Left lobe of liver (tissue), 2 donors: ENCODE measurements at places on chromosomes 4 and X.

- DNase-seq: no peak
Observed at GRCh38 chr4:1803523-1804423, 10.7 kb downstream of the FGFR3 start.

DNA sequence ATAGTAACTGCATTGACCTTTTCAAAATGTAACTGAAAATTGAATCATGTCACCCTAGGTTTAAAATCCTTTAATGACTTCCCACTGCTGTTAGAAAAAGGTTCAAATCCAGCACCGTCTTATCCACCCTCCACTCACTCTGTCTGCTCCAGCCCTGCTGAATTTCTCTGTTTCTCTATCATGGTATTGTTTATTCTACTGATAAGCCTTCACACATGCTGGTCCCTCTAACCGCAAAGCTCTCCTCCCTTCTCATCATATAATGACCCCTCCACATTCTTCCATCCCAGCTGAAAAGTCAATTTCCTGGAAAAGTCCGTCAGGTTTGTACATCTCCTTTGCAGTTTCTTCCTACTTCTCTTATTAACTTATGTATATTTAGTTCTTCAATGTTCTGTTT is 389.2 kb upstream of the F9 start:
- no peak for DNase-seq

- no peak for DNase-seq
Observed at GRCh38 chr4:106801386-106801785, 234.7 kb downstream of the DKK2 start.

GRCh38 chrX:74234818-74235217 is 69.2 kb upstream of the ZCCHC13 start:
- no peak for DNase-seq

- no peak for DNase-seq
Observed at GRCh38 chr4:78001531-78001930, 55.6 kb upstream of the FRAS1 start.

GRCh38 chr4:173264245-173264644 is 69.9 kb downstream of the HMGB2 start:
- no peak for DNase-seq

DNA sequence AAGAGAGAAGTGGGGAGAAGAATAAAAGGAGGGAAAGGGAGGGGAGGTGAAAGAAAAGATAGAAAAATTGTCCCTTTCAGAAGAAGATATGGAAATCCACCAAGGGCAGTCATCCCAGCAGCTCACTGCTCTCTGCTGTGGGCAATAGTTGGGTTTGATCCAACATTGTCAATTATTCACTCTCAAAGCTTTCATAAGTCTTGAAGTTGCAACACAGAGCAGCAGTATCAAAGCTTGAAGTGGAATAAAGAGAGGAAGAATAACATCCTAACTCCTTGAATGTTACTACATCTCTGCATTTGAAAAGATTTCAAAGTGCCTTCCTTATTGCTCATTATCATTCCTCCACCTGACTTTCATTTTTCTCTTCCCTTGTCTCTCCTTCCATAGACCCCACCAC is 62.3 kb upstream of the HHIP start:
- DNase-seq: no peak

DNA sequence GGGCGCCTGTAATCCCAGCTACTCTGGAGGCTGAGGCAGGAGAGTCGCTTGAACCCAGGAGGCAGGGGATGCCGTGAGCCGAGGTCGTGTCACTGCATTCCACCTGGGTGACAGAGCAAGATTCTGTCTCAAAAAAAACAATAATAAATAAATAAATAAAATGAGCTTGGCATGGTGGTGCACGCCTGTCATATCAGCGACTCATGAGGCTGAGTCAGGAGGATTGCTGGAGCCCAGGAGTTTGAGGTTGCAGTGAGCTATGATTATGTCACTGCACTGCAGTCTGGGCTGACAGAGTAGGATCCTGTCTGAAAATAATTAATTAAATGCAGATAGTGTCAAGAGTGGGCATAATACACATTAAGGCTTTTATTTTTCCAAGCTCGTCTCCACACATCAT is 77.5 kb downstream of the DHRSX start:
- DNase-seq: no peak

GRCh38 chr4:171430495-171430894 is 382.7 kb upstream of the GALNTL6 start:
- no peak for DNase-seq

DNA sequence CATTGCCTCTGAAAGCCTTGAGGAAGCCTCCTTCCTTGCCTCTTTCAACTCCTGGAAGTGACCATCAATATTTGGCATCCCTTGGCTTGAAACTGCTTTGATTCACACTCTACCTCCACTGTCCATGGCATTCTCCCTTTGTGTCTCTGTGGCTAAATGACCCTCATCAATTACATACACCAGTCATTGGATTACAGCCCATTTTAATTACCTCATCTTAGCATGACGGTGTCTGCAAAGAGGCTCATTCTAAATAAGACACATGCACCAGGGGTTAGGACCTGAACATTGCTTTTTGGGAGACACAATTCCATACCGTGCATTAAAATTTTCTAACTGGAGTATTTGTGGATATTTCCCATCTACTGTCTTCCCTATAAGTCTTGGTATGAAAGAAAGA is 60.7 kb upstream of the FAM9A start:
- no peak for DNase-seq

- no peak for DNase-seq
Observed at GRCh38 chr4:53378171-53378482, 686 bp downstream of the FIP1L1 start.

- DNase-seq: peak; percentile 46
Observed at GRCh38 chr4:1728061-1728980, 7.0 kb downstream of the TACC3 start.

GRCh38 chr4:108270466-108271450 is 102.0 kb upstream of the LEF1 start:
- DNase-seq: no peak

DNA sequence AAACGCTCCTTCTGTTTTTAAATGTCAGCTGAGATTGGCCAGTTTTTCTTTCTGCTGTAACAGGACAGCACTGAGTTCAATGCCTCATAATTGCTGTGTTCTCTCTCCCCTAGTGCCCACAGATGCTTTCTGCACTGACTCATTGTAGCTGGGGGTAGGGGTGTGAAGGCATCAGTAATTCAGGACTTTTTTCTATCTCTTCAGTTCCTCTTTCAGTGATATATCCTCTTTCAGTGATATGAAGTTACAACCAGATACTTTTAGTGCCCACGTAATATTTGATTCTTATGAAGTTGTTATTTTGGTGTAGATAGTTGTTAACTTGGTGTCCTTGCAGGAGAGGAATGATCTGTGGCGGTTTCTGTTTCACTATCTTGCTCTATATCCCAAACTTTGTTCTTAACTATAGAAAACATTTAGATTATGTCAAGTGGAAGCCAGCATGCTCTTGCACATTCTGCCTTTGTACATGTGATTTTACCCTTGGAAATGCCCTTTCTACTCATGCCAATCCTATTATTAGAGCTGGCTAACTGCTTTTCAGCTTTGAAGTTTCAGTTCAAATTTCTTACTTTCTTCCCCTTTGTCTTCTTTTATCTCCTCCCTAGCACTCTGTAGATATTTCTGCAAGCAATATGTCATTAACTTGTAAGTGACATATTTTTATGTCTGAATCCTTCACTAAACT is 1258.4 kb downstream of the FAM133A start:
- DNase-seq: no peak

GRCh38 chrX:136395271-136395670 is 92.5 kb upstream of the BRS3 start:
- no peak for DNase-seq

DNA sequence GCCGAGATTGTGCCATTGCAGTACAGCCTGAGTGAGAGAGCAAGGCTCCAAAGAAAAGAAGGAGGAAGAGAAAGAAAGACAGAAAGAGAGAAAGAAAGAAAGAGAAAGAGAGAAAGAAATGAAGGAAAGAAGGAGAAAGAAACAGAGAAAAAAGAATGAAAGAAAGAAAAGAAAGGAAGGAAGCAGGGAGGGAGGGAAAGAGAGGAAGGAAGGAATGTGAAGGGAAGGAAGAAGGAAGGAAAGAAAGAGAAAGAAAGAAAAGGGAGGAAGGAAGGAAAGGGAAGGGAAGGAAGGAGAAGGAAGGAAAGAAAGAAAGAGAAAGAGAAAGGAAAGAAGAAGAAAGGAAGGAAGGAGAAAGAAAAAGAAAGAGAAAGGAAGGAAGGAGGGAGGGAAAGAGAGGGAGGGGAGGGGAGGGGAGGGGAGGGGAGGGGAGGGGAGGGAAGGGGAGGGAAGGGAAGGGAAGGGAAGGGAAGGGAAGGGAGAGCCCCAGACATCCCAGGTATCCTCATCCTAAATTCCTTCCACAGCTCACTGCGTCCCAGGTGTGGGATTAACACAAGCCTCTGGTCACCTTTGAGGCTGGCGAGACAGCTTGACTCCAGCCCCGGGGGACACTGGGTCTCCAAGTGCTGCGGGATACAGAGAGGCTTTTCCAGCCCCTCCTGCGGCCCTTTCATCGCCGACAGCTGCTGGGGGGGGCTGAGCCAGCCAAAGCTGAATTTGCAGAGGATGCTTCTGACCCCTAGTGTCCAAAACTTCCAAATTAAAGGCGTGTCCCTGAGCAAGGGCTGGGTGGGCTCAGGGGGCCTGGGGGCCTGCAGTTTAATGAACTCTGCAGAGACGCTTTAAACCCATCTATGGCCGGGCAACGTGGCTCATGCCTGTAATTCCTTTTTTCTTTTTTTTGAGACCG is 24.2 kb upstream of the CSF2RA start:
- no peak for DNase-seq

- no peak for DNase-seq
Observed at GRCh38 chr4:18638031-18638430, 616.5 kb upstream of the LCORL start.

- DNase-seq: no peak
Observed at GRCh38 chrX:153560000-153560399, 38.9 kb downstream of the CCNQ start.

DNA sequence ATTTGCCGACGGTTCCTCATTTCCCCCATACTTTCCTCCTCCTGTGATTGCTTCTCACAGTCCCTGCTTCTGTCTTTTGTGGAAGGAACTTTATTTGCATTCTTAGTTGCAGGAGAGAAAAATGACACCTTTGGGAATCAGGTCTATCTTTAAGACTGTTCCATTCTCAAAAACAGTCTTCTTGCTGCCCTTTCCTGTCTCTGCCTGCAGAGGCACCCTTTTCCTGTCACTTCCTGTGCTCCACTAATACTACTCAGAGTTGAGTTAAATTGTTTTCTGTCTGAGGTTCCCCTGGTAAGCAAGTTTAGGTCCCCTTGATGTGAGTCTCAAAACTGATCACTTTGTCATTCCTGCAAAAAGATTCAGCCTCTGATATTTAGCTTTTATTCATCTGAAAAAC is 208.8 kb upstream of the CLNK start:
- no peak for DNase-seq

DNA sequence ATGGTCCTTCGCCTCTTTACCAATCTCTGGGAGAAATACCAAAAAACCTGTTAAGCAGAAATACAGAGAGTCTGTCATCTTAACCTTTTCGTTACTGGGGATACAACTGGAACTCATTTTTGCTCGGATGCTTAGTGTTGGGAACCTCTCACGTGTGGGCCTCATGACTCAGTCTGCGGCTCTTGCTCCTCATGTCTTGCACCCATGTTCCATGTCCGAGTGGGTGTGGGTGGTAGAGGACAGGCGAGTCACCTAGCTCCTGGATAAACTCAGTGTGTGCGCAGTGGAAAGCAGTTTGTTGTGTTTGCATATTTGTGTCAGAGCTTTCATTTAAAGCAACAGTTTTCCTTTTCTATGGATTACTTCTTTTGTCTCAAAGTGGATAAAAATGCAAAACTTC is 70.6 kb downstream of the TNIP2 start:
- DNase-seq: no peak

GRCh38 chr4:183256756-183257385 is 63.2 kb downstream of the CLDN22 start:
- no peak for DNase-seq

DNA sequence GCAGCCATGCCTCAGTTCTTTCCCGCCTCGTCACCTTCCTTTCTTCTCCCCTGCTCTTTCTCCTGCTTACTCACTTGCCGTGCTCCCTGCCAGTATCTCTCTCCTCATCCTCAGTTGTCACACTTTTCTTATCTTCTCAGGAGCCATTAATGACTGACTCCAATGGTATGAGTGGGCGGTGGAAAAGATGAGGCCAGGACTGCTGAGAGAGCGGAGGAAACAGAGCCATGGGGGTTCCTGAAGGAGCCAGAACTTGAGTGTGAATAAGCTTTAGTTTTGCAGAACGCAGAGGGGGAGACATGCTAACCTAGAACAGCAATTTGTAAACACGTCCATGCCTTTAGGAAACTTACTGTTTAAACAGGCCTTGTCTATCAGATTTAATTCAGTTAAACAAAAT is 126.5 kb downstream of the CHIC2 start:
- no peak for DNase-seq

GRCh38 chrX:10506781-10507180 is 113.6 kb downstream of the MID1 start:
- DNase-seq: no peak

- DNase-seq: no peak
Observed at GRCh38 chrX:72479324-72480274, 93.0 kb downstream of the HDAC8 start.

DNA sequence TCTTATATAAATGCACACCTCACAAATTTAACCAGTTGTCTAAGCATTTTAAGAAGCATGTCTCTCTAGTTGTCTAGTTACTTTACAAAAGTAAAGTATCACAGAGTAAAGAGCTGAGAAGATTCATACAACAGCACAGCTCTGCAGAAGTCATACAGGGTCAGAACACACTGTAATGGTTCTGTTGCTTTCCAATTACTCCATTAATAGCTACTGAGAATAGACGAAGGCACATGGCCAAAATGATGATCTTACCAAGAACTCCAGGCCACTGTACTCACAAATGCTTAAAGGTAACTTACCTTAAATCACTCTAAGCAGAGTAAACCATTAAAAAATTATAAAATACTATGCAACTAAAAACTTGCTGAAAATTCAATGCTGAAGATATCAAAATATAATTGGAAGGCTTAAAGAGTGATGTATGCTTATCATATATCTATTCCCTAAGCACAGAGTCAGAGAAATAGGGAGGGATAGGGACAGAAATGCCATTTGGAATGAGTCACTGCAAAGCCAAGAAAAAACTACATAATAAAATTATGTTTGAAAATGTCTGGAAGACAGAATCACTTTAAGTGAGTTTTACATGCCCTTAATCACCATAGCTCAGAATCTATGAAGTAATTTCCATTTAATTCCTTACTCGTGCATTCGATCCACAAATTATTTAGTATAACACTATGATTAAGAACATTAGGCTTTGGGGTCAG is 71.0 kb downstream of the DDX60L start:
- DNase-seq: no peak
